ENCODE measurements at places on chromosomes 5 and 9. TPM values are rescaled to one million over a fixed set of nuclear protein-coding genes. Genes with fewer than 3 reads are reported as not detected.

PHYKPL gene
- 32.9 TPM for total RNA-seq

FPGS gene
- 62.7 TPM for total RNA-seq

OR1J2 gene
- total RNA-seq: 0.14 TPM

SLC6A7 gene
- not detected for total RNA-seq

TRIP13 gene
- 3.4 TPM for total RNA-seq

C7 gene
- total RNA-seq: 1.1 TPM

All from smooth muscle cell of bladder (primary cell).